ENCODE measurements at places on chromosomes 4 and X.

GRCh38 chrX:7462110-7462509 is 314.2 kb upstream of the PUDP start:
- no peak for DNase-seq

DNA sequence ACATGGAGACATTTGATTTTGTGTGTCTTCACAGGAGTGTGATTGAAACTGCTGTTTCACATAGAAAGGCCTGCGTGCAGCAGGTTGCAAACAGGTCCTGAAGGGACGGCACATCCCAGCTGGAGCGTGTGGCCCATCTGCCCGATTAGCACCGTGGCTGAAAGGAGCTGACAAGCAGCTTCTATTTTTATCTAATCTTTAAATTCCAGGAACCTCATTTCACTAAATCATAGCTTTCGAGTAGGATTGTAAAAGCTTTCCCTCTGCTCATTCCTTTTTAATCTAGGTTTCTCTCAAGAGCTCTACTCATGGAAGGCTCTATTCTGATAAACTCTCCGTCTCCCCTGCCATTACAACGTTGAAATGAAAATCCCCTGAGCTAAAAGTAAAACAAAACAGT is 106.8 kb downstream of the FSTL5 start:
- no peak for DNase-seq

DNA sequence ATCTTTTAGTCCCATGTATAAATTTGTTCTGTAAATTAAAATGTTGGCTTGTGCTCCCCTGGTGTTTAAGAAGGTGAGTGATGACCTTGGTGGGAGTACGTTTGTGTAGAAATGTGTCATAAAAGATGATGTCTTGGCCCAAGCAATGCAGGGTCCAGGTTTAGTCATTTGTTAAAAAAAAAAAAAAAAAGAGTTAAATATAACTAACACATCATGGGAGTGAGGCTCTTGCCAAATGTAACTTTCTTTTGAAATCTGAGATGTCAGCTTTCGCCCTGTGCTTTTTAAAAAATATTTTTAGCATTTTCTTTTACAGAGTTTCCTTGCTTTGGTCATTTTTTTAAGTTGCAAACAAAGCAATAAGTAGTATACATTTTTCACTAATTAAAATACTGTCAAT is 135.6 kb downstream of the FBXO8 start:
- no peak for DNase-seq

DNA sequence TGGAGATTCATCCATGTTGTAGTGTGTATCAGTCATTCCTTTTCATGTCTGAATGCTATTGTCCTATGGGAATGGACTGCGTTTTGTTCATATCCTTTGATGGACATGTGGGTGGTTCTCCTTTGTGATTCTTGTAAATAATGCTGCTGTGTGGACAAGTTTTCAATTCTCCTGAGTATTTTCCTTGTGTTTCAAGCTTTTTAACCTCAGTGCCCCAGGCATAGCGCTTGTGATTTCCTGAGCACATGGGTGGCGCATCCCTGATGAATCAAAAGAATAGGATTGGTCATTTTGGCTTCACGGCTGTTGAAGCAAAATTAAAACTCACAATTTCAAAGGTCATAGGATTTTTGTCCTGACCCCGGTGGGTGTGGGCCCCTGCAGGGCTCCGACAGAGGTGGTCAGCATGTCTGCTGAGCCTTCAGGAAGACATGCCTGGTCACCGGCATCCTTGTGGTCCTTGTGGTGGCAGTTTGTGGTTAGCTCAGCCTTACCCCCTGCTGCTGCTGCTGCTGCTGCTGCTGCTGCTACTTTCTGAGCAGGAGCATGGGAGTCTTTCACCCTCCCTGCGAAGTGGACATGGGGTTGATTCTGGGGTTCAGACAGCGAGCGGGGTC is 30.0 kb downstream of the SHROOM2 start:
- DNase-seq = peak; percentile 45

GRCh38 chr4:169931964-169932363 is 94.2 kb downstream of the MFAP3L start:
- no peak for DNase-seq
